ENCODE measurements at places on chromosomes 12 and 14.

DNA sequence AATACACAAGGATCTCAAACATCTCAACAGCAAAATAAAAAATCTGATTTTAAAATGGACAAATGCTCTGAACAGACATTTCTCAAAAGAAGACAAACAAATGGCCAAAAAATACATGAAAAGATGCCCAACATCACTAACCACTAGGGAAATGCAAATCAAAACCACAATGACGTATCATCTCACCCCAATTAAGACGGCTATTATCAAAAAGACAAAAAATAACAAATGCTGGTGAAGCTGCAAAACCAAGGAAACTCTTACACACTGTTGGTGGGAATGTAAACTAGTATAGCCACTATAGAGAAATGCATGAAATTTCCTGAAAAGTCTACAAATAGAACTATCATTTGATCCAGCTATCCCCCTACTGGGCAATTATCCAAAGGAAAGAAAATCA is 145.0 kb downstream of the BTG1 start:
- DNase-seq, result no peak

- DNase-seq, result no peak
Observed at GRCh38 chr12:14113031-14113430, 131.6 kb upstream of the GRIN2B start.

DNA sequence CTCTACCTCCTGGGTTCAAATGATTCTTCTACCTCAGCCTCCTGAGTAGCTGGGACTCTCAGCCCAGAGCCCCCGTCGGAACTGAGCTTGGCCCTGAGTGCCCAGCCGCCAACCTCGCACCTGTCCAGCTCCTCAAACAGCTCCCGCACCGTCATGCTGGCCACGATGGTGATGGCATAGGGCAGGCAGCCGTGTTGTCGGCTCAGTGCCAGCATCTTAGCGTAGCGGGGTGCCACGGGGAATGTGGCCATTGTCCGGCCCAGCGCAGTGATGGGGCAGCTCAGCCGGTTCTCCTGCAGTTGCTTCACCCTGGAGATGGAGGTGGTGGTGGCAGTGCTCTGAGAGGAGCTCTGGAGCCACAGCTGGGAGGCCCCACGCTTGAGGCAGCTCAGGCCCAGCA is 32.4 kb downstream of the DHX37 start:
- DNase-seq, result no peak

GRCh38 chr12:114685869-114686268 is 1.9 kb upstream of the TBX3 start:
- DNase-seq, result no peak

DNA sequence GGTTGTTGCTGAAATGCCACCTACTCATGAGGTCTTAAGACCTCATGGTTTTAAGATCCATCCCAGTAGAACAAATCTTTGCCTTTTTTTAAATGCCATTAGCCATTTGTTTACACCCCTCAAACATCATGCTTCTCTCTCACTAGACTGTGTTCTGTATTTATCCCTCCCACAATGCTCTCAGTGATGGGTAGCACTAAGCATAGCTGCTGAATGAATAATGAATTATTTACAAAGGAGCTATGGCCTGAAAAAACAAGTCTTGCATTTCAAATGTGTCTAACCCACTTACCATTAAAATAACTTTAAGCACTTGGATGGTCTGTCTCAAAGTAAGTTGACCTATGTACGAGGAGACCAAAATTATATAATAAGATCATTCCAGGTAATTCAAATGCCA is 334.5 kb downstream of the PAWR start:
- DNase-seq, result no peak

DNA sequence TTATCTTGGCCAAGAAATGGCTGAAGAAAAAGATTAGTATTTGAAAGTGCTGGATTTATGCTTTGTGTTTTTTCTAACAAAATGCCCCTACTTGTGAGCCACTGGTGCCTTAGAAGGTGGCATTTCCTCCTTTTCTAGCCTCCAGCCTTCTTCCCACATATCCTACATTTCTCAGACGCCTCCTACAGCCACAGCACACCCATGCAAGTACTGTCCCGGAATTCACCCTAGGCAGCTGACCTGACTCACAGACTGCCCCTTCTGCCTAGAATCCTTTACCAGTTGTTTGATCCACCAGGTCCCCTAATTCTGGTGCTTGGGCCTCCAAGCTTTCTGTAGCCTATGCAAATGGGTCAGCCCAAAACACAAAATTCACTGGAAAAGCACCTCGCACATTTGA is 166.0 kb downstream of the FOXN3 start:
- DNase-seq, result no peak

- DNase-seq, result no peak
Observed at GRCh38 chr12:52903855-52904508, 894 bp downstream of the KRT8 start.

GRCh38 chr14:71328183-71328582 is 420.9 kb downstream of the PCNX1 start:
- no peak for DNase-seq
